Activated T-cell treated with anti-CD3 and anti-CD28 coated beads for 48 hours (primary cell): ENCODE measurements at places on chromosomes 12 and 14.

DNA sequence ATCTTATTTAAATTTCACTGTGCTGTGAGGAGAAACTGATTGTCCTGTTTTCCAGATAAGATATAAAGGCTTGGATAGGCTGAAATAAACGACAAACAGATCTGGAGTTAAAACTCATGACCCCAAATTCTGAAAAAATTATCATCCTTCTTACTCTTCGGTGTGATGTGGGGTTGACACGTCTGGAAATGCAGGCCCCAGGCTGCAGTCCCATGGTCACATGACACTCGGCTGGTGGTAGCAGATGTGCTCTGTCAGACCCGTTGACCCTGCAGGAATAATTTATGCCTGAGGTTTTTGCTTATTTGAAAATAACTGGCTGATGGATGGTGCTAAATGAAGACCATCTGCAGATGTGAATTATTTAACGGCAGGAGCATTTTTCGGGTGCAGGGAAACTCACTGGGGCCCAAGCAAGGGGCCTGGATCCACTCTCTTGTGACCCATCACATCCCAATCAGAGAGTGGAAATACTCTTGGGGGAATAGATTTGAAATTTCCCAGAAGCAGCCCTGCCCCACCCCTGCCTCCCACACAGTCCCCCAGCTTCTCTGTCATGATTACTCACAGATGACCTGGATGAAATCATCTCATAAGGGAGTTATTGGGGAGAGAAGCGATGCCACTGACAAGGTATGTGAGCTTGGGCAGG lies 47.7 kb upstream of the CMKLR1 start:
- DNase-seq = no peak

DNA sequence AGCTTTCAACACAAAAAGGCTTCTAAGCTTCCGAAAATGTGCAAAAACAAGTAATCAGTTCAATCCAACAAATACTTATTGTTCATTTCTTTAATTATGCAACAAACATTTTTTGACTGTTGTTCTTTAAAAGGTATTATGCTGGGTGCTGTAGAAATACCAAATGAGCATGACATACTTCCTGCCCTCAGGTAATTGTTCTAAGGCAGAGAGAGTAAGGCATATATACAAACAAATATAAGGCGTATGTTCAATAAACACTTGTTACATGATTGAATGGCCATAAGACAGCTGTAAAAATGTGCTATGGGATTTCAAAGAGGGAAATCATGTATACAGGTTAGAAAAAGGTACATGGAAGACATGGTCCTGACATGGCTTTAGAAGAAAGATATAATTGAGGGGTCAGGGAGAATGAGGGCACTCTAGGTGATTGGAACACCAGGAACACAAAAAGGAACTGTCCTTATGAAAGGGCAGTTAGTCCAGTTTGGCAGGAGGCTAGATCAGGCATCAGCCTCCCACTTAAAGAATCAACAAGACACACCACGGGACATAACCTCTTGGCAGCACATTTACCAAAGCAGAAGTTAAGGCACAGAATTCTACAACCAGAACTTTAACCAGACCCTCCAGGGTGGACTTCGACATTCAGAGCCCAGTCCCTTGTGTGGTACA lies 135.8 kb upstream of the SCAF11 start:
- DNase-seq = no peak

- no peak for DNase-seq
Measured at GRCh38 chr12:49542592-49543160, 3.8 kb downstream of the KCNH3 start.

- no peak for DNase-seq
Measured at GRCh38 chr14:81147140-81147897, 73.4 kb downstream of the GTF2A1 start.

GRCh38 chr12:108881953-108882352 lies 2.1 kb downstream of the DAO start:
- DNase-seq = no peak

DNA sequence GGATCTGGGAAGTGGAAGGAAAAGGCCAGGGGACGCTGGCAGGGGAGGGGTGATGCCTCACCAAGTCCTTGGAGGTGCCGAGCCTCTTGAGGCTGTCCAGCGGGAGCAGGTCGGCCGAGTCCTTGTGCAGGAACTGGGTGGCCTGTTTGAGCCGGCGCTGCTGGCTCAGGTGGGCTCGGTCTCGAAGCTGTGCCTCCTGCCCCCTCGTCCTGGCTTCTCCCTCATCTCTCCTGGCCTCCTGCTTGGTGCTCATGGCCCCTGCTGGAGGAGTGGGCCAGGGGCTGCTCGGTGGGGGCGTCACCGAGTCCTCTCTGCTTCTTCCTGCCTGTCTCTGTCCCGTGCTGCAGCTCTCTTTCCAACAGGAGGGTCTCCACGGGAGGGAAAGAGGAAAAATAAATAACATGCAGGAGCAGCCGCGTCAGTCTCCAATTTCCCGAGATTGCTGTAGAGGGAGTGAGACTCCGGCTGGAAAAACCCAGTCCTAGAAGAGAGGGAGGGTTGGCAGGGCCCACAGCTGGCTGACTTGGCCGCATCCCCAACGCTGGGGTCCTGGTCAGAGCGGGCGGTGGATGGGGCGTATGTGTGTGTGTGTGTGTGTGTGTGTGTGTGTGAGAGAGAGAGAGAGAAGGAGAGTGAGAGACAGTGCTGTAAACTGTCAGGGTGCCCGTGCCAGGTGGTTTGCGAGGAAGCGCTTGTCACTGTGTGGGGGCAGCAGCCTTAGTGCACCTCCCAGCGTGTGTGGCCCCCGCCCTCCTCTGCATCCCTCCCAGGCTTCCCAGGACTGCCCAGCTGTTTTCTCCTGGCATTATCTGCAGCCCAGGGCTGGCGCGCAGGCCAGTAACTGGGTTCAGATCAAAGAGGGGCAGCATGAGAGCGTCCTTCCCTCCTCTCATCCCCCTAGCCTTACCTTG lies at the start of gene NRIP2:
Gene NRIP2, minus strand, starts transcription at position 455 of the 911 bp plus-strand sequence. Its CDS starts 52 bp downstream, at position 403.
- DNase-seq = no peak

DNA sequence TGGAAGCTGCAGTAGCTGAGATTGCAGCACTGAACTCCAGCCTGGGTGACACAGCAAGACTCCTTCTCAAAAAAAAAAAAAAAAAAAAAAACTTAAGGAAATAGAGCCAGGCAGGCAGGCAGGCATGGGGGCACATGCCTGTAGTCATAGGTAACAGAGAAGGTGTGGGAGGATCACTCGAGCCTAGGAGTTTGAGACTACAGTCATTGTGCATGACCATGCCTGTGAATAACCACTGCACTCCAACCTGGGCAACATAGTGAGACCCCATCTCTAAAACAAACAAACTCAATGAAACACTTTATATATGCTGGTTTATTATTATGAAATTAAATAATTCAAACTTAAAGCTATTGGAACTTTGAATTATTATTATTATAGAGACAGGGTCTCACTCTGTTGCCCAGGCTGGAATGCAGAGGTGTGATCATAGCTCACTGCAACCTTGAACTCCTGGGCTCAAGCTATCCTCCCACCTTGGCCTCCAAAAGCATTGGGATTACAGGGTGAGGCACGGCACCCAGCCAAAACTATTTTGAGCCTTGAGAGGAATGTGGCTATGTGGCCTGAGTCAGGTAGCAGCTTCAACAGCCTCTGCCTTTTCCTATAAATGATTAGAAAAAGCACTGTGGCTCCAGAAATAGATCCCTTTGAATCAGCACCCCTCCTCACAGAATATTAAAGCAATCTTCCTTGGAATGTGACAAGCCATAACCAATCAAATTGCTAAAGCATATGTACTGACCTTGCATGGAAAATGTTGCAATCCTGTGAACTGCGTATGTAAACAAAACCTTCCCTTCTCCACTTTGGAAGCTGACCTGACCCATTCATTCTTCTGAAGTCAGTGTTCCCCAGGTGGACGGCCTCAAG lies 34.7 kb upstream of the YY1 start:
- no peak for DNase-seq

DNA sequence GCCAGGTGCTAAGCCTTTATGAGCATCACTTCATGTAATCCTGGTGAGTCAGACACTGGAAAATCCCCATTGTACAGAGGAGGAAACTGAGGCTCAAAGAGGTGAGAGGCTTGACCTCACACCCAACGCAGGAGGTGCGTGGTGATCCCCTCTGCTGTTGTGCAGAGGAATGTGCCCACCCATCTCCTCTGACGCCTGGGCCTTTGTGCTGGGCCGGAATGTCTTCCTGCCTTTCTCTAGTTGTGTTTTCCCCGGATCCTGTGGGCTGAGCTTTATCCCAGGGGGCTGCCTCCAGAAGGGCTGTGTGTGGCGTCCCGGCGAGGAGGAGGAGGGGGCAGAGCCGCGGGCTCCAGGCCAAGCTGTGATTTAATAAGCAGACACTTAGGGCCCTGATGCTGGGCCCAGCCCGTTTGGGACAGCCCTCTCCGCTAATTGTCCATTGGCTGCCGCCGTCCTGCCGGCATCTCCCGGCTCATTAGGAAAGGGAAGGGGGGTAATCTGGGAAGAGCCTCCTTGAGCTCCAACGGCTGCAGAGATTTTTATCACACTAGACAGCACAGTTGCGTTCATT lies 653.6 kb downstream of the MED13L start:
- DNase-seq = no peak

GRCh38 chr14:54338696-54339317 lies 58.0 kb upstream of the CDKN3 start:
- no peak for DNase-seq

DNA sequence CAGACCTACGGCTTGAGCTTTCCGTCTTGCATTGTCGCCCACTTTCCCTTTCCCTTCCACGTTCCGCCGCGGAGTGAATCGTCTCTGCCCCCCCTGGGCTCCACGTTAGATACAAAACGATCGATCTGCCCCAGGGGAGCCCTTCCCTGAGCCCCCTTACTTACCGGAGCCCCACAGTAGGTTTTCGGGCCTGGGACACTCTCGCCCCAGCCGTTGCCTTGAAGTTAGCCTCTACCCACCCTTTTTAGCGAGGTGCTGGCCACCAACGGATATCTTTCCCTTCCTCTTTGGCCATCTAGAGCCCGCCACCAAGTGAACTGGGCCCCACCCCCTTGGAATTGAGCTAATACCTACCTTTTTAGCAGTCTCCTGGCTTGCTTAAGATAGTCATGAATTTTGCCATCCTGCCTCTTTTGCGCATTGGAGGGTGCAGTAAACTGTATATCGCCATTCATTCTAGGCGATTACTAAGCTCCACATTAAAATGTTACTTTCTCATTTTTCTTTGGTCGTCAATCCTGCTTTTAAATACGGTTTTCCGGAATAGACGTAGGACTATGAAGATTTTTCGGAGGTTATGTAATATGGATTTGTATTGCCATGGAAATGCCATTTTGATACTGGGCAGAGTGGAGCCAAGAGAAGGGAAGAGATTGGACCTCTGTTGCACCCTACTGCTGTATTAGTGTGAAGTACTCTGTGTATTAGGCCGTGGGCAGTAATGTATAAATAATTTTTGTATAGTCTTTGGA lies 764 bp downstream of the RBM25 start:
- no peak for DNase-seq

DNA sequence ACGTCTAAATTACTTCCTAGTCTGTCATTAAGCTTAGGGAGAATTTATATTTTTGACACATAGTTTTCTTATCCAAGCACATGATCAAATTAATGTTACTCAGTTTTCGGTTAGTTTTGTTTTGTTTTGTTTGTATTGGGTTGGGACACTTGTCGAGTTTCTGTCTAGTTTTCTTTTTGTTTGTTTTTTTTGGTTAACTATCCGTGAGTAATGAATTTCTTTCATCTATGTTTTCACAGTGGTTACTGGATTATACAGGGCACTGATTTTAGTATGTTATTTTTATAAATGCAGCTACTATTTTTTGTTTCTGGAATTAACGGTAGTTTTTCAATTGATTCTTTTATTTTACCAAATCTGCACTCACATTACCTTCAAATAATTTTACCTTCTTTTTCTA lies 2.7 kb downstream of the KLRF1 start:
- DNase-seq = no peak

DNA sequence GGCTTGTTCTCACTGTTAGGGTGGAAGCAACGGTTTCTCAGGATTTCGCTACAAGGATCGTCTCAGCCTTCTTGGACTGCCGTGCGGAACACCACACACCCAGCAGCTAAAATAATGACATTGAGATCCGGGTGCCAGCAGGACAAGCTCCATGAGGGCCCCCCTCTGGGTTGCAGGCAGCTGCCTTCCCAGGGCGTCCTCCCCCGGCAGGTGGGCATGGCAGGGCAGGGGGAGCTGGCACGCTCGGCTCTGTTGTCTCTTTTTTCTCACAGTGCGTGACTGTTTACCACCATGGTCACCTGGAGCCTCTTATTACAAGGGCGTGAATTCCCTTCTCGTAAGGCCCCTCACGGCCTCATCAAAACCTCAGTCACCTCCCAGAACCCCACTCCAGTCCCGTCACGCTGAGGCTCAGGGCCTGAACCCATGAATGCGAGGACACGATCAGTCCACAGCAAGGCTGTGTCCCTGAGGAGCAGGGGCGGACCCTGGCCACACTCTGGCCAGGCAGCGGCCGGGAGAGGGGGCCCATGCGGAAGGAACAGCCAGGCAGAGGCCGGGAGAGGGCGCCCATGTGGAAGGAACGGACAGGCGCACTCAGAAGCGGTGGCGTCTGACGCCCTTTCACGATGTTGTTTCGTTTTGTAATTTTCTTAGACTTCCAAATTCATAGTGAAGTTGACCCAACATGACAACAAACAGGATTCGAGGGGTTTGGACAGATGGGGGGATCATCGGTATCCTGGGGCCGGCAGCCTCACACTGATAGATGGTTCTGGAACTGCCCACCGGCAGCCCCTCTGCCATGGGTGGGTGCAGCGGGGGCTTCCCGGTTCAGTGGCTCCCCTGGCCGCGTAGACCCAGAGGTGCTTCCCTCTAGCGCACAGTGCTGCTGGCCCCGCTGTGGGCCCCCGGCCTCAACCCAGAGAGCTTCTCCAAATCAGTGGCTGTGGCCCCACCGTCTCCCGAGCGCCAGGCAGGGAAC lies 10.0 kb downstream of the LRCOL1 start:
- no peak for DNase-seq

DNA sequence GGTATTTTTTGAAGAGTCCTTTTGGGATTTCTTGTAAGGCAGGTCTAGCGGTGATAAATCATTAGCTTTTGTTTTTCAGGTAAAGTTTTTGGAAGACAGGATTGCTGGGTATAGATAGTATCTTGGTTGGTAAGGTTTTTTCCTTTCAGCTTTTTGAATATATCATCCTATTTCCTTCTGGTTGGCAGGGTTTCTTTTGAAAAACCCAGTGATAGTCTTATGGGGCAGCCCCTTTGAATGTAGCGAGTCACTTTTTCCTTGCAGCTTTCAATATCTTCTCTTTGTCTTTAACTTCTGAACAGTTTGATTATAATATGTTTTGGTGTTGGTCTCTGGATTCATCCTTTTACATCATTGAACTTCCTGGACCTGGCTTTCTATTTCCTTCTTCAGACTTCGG lies 20.2 kb downstream of the TMX1 start:
- DNase-seq = no peak
